ENCODE measurements at places on chromosomes 6 and 20.

DNA sequence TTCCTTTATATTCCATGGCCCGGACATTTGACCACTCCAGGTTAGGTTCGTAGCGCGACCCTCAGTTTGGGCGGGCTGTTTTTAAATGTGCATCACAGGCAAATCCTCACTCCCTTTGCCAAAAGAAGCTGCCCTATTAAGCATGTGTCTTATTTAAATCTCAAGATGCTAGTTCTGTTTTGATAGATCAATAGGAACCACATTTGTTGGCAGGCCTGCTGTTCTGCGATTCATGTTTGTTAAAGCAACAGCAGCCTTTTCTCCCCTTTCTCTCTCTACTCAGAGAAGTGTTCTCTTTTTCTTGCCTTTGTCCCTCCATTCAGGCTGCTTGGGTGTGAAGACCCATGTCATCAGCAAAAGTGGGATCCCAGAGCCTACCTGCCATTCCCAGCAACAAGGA, 212.0 kb upstream of the SSTR4 start:
- H3K27me3 ChIP-seq: no peaks in the 10 kb centered on the region
- DNase-seq: no peak
- H3K4me1 ChIP-seq: no peaks in the 10 kb centered on the region
- H3K4me3 ChIP-seq: no peak overlapping the region
- no peaks in the 10 kb centered on the region for H3K36me3 ChIP-seq

DNA sequence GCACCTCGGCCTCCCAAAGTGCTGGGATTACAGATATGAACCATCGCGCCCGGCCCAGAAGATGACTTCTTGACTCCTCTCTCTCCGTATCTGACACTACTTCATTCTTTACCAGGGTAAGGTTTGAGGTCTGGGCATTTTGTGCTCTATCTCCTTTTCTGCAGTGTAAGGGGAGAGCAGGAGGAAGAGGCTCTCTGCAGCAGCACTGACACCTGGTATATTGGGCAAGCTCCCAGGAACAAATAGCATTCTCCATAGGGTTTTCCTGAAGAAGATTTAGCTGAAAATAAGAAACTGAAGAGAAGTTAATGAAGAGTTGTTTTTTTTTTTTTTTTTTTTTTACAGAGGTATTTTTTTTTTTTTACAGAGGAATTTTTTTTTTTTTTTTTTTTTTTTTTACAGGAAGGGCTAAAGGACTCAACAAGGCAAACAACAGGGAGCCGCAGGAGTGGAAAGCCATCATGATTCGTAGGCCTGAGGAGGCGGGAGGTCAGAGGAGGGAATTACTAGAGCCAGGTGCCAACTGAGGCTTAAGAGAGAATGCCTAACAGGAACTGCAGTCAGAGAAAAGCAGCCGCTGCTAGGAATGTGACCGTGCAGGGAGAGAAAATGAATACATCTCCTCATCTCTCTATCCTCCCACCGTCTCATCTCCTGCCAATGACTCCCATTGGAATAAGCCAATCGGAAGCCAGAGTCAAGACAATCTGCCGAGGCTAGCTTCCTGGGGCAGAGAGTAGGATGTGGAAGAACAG, 34.7 kb upstream of the ADGRF4 start:
- no peak for DNase-seq
- no peak overlapping the region for H3K27ac ChIP-seq
- peaks cover 2% of the 10 kb centered on the region for H3K36me3 ChIP-seq
- no peaks in the 10 kb centered on the region for H3K4me1 ChIP-seq

GRCh38 chr20:59482351-59483187, 121.8 kb upstream of the PHACTR3 start:
- H3K4me3 ChIP-seq: no peak overlapping the region
- no peak for DNase-seq
- no peak overlapping the region for H3K27ac ChIP-seq
- H3K36me3 ChIP-seq: no peaks in the 10 kb centered on the region
- no peaks in the 10 kb centered on the region for H3K4me1 ChIP-seq
- peaks cover 54% of the 10 kb centered on the region for H3K27me3 ChIP-seq

DNA sequence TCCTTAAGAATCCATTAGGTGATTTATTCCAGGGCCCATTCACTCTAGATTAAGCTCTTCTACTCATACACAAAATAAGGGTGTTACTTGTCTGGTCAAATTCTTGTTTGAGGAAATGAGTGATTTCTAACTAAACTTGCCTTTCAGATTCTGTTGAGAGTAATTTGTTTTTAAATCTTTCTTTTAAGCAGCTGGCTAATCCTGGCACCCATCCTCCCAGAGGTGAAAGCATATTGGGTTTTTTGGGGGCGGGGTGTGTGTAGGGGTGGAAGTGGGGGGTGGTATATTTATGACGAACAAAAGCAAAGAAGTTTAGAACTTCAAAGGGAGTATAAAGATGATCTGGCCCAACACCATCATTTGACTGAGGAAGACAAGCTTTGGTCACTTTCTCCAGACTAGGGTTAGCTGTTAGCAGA, 94.7 kb downstream of the RTN4IP1 start:
- H3K27me3 ChIP-seq: no peaks in the 10 kb centered on the region

DNA sequence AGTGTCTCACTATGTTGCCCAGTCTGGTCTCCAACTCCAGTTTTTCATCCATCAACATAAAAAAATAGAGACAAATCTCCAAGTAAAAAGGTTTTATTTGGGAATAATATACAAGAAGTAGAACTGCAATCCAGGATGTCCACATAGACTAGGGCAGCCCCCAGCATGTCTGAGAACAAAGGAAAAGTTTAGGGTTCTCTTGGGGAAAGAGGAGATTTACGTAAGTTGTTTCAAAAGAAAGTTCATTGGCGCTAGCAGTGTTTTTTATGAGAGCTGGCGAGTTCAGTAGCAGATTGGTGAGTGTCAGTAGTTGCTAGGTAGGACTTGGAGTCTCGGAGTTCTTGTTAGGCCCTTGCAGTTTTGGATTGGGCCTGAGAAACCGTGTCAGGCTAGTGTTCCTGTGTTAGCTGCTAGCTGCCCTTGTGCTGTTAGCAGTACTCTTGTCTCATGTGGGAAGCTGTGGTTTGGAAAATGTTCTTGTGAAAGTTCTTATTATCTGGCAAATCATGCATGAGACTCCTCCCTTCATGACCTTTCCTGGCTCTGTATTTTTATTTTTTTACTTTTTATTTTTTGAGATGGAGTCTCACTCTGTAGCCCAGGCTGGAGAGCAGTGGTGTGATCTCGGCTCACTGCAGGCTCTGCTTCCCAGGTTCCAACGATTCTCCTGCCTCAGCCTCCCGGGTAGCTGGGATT, 24.7 kb downstream of the TTLL9 start:
- H3K36me3 ChIP-seq: no peaks in the 10 kb centered on the region
- no peak overlapping the region for H3K27ac ChIP-seq
- H3K4me3 ChIP-seq: no peak overlapping the region
- H3K4me1 ChIP-seq: peaks cover 5% of the 10 kb centered on the region

- H3K27ac ChIP-seq: no peak overlapping the region
- H3K27me3 ChIP-seq: no peaks in the 10 kb centered on the region
- H3K36me3 ChIP-seq: no peaks in the 10 kb centered on the region
- H3K4me3 ChIP-seq: no peak overlapping the region
- DNase-seq: no peak
Observed at GRCh38 chr6:34514593-34515472, 41.3 kb downstream of the SPDEF start.

- no peak overlapping the region for H3K27ac ChIP-seq
- no peak overlapping the region for H3K4me3 ChIP-seq
- no peaks in the 10 kb centered on the region for H3K4me1 ChIP-seq
- DNase-seq: no peak
- no peaks in the 10 kb centered on the region for H3K27me3 ChIP-seq
- H3K36me3 ChIP-seq: no peaks in the 10 kb centered on the region
Observed at GRCh38 chr20:12051206-12052163, 133.8 kb downstream of the BTBD3 start.

DNA sequence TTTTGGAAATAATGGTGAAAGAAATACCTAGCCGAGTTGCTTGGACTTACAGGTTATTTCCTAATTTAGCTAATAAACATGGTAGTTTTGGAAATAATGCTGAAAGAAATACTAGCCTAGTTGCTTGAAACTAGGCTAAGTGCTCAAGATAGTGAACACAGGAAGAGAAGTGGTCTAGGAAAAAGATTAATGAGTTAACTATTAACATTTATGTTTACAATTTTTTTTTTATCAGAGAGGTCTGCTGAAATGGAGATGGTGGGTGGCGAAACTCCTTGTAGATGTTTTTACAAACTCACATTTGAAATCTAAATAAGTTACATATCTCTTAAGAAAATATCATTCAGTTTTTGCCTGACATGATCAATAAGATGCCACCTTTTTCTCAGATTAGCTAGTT, 39.2 kb downstream of the MAPK14 start:
- DNase-seq: no peak
- H3K27ac ChIP-seq: peak overlapping the region; percentile 45
- H3K4me1 ChIP-seq: peaks cover 67% of the 10 kb centered on the region

- H3K4me1 ChIP-seq: peaks cover 10% of the 10 kb centered on the region
- no peak for DNase-seq
- H3K4me3 ChIP-seq: no peak overlapping the region
- no peaks in the 10 kb centered on the region for H3K27me3 ChIP-seq
- no peak overlapping the region for H3K27ac ChIP-seq
Observed at GRCh38 chr20:32957459-32957858, 46.8 kb downstream of the SUN5 start.

- peak overlapping the region; percentile 99 for H3K27ac ChIP-seq
- H3K27me3 ChIP-seq: no peaks in the 10 kb centered on the region
- peak; percentile 85 for DNase-seq
- H3K4me3 ChIP-seq: peak overlapping the region; percentile 79
- peaks cover 82% of the 10 kb centered on the region for H3K4me1 ChIP-seq
- H3K36me3 ChIP-seq: peaks cover 27% of the 10 kb centered on the region
Observed at GRCh38 chr20:59149678-59150504, 13.7 kb upstream of the ZNF831 start.

DNA sequence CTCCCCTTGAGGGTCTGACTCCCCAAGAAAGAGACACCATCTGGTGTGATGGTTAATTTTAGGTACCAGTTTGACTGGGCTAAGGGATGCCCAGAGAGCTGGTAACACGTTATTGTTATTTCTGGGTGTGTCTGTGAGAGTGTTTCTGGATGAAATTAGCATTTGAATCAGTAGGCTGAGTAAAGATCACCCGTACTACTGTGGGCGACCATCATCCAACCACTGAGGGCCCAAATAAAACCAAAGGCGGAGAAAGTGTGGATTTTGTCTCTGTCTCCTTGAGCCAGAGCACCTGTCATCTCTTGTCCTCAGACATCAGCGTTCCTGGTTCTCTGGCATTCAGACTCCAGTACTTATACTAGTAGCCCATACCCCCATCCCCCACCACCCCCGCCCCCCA, 7.9 kb upstream of the CNKSR3 start:
- H3K27me3 ChIP-seq: peaks cover 41% of the 10 kb centered on the region
- H3K4me1 ChIP-seq: no peaks in the 10 kb centered on the region
- no peak for DNase-seq

- H3K36me3 ChIP-seq: no peaks in the 10 kb centered on the region
- H3K27ac ChIP-seq: no peak overlapping the region
- no peak for DNase-seq
- no peak overlapping the region for H3K4me3 ChIP-seq
Observed at GRCh38 chr20:40489886-40490285, 199.2 kb downstream of the MAFB start.

- peak overlapping the region; percentile 4 for H3K4me3 ChIP-seq
- no peaks in the 10 kb centered on the region for H3K27me3 ChIP-seq
- peaks cover 21% of the 10 kb centered on the region for H3K4me1 ChIP-seq
- peak overlapping the region; percentile 3 for H3K27ac ChIP-seq
- peaks cover 2% of the 10 kb centered on the region for H3K36me3 ChIP-seq
- no peak for DNase-seq
Observed at GRCh38 chr6:46323312-46323965, 152.7 kb upstream of the ENPP5 start.

GRCh38 chr6:167786853-167787675, 39.6 kb upstream of the AFDN start:
- H3K27me3 ChIP-seq: peaks cover 19% of the 10 kb centered on the region
- no peaks in the 10 kb centered on the region for H3K36me3 ChIP-seq
- DNase-seq: no peak
- no peak overlapping the region for H3K27ac ChIP-seq
- no peaks in the 10 kb centered on the region for H3K4me1 ChIP-seq

DNA sequence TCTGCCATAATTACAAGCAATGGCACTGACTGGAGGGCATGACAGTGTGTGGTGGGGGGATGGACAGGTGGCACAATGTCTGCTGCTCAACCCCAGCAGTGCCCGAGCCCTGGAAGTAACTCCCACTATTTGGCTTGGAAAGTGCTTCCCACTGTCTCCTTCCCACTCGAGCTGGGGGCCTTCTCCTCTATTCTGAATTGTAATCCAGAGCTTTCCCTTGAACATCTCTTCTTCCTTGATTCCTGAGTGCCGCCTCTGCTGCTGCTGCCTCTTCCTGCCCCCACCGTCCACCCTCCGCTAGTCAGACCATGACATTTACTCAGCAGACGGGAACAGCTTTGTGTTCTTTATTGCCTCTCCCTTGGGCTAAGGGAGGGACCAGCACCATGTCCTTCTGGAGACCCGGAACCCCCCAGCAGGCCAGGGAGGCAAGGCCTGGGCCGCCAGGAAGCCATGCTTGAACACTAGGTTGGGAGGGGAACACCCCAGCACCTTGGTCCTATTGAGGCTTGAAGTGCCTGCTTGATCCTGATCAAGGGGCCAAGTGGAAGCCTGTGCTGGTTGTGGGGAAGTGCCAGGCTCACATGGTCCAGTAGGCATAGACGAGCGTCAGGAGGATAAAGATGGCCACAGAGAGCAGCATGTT, 17.0 kb downstream of the CCDC167 start:
- DNase-seq: no peak
- H3K36me3 ChIP-seq: peaks cover 24% of the 10 kb centered on the region
- H3K27me3 ChIP-seq: no peaks in the 10 kb centered on the region

GRCh38 chr6:86961455-86962200, 24.3 kb downstream of the HTR1E start:
- peaks cover 15% of the 10 kb centered on the region for H3K27me3 ChIP-seq
- no peaks in the 10 kb centered on the region for H3K4me1 ChIP-seq
- DNase-seq: no peak
- H3K36me3 ChIP-seq: no peaks in the 10 kb centered on the region

DNA sequence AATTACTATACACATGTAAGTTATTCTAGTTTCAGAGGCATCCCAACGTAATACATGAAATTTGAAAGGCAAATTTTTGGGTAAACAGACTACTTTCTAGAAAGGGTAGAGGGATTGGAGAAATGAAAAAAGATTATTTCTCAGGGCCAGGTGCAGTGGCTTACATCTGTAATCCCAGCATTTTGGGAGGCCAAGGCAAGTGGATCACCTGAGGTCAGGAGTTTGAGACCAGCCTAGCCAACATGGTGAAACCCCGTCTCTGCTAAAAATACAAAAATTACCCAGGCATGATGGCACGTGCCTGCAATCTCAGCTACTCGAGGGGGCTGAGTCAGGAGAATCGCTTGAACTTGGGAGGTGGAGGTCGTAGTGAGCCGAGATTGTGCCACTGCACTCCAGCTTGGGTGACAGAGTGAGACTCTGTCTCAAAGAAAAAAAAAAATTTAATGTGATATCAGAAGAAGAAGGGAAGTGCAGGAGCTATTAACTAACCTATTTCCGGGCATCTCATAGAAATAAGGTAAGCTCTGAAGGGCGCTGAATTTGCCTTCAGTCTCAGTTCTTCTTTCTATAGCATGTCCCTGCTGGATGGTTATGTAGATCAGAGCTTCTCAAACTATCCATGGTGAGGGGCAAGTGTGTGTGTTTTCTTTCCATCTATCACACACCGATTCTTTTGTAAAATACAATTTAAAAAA, 100.3 kb upstream of the MTHFD1L start:
- no peaks in the 10 kb centered on the region for H3K4me1 ChIP-seq
- no peaks in the 10 kb centered on the region for H3K27me3 ChIP-seq
- DNase-seq: no peak
- no peak overlapping the region for H3K4me3 ChIP-seq
- H3K27ac ChIP-seq: peak overlapping the region; percentile 35
- H3K36me3 ChIP-seq: peaks cover 3% of the 10 kb centered on the region
